Vagina (tissue), 2 donors: ENCODE measurements at places on chromosomes 13 and 19. TPM values are rescaled to one million over a fixed set of nuclear protein-coding genes. Genes with fewer than 3 reads are reported as not detected.
A peak's percentile ranks its signal among the peaks of the same experiment; 100 is the strongest.

DNA sequence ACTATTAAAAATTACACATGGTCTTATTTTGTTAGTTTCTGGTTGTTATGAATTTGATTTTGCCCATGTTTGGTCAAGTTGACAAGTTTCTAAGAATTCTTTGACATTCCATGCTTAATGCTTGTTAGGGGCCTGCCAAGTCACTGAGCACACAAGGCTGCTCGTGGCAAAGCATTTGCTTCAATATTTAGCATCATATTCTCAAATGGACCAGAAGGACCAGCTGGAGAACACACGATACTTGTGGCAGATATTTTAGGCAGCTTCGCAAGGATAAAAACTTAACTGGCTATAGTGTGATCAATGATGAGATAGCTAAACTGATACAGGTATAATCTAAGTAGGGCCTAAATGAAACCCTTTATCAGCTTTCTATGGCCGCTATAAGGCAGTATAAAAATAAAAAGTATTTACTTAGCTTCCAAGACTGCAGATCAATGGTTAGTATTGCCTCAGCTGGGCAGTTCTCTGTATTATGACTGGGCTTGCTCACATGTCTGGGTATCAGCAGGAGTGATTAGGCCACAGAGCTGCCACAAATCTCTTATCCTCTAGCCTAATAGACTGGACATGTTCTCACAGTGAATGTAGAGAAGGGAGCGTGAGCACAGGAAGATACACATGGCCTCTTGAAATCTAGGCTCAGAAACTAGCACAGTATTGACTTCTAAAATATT lies 155.9 kb upstream of the SPRY2 start:
- DNase-seq = no peak

- no peak for DNase-seq
Measured at GRCh38 chr13:44393391-44393790, 19.8 kb downstream of the SERP2 start.

- no peak for DNase-seq
Measured at GRCh38 chr19:34188408-34188807, 16.1 kb downstream of the LSM14A start.

DNA sequence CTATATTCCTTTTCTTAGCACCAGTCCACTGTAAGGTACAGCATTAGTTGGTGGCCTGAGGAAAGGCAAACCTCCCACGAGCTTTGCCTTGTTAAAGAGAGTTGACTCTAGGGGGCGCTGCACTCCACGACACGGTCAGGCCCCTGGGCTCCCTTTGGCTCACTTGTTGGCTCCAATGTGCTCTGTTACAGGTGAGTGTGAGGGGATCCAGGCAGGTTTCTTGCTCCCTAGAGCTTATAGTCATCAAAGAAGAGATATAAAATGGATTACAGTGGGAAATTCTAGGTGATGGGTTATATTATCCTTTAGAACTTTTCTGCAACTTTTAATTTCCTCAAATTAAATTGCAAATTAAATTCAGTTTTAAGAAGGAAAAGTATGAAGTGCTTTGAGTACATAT lies 3.7 kb downstream of the WDR87 start:
- no peak for DNase-seq

The TMEM150B gene
- total RNA-seq = not detected

The FRY gene
- 11.0 TPM for total RNA-seq

DNA sequence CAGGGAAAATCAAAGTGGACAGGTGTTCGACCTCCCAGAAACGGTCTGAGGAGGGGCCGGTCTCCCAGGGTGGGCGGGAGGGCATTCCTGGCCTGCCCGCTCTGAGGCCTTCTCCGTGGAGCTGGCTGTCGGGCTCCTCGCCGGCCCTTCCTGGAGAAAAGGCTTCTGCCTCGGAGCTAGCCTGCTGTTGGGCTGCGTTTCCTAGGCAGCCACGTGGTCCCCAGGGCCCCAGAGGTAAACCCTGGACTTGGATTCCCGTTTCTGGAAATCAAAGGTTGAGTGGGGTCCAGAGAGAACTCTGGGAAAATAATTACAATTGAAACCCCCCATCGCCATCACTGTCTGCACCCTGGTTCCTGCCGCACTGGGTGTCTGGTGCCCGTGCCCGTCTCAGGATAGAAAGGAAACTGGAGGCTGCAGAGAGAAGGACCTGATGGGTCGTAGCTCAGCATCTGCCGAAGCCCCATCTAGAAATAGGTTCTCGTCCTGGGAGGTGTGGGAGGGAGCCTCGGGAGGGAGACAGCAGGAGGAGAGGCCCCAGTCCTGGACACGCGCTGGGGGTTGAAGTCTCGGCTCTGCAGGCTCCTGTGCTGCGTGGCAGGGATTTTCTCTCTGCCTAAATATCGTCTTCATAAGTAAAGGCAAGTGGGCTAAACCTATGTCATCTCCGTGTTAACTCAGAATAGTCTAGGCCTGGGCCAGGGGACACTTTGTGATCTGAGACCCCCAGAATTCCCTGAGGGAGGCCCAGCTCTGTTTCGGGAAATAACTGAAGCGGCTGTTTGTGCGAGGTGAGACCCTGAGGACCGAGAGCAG lies 7.7 kb upstream of the PROZ start:
- DNase-seq = peak; percentile 93

GRCh38 chr19:50300814-50301606 lies 28.2 kb downstream of the KCNC3 start:
- no peak for DNase-seq
